Substantia nigra (tissue), 51 donors: ENCODE measurements at places on chromosomes 3 and 15.
A peak's percentile ranks its signal among the peaks of the same experiment; 100 is the strongest.

- DNase-seq = no peak
Measured at GRCh38 chr3:45990181-45990580, 5.4 kb downstream of the FYCO1 start.

- no peak for DNase-seq
Measured at GRCh38 chr3:108388136-108389132, 92.1 kb downstream of the HHLA2 start.

DNA sequence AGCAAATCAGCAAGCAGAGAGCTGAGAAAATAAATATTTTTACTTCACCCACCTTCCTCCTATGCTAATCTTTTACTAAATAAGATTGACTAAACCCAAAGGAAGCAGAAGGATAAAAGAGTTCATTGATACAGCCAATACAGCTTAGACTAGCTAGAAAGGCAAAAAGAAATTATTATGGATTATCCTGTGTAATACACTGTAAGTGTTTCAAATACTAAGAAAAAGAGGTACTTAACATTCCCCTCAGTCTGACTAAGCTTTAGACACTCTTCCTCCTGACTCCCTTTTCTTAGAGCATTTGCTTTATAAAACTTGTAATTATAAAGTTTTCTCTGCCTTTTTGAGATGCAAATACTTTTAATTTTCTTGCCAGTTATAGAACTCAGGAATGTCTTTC is 848.9 kb upstream of the CADM2 start:
- DNase-seq = no peak

GRCh38 chr3:84980456-84980855 is 21.7 kb downstream of the CADM2 start:
- DNase-seq = no peak

DNA sequence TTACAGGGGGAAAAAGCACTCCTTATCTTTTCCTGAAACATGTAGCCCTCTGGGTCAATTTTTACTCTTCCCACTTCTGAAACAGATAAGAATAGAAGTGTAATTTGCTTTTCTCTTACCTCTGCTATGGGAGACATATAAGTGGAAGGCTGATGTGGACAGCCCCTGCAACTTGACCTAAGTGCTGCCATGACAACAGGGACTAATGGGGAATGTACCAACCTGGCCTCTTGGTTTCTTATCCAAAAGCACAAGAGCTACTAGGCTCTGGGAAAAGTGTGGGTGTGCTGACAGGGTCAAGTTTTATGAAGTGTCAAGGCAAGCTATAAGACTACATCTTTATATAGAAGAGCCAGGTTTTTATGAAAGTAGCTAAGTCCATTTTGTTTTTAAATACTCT is 1246.5 kb downstream of the OTOL1 start:
- DNase-seq = no peak

- no peak for DNase-seq
Measured at GRCh38 chr3:136804141-136804540, 14.8 kb upstream of the SLC35G2 start.

GRCh38 chr3:12822725-12823373 is 18.5 kb downstream of the RPL32 start:
- no peak for DNase-seq

- DNase-seq = no peak
Measured at GRCh38 chr15:82788496-82788895, 17.4 kb downstream of the FSD2 start.

DNA sequence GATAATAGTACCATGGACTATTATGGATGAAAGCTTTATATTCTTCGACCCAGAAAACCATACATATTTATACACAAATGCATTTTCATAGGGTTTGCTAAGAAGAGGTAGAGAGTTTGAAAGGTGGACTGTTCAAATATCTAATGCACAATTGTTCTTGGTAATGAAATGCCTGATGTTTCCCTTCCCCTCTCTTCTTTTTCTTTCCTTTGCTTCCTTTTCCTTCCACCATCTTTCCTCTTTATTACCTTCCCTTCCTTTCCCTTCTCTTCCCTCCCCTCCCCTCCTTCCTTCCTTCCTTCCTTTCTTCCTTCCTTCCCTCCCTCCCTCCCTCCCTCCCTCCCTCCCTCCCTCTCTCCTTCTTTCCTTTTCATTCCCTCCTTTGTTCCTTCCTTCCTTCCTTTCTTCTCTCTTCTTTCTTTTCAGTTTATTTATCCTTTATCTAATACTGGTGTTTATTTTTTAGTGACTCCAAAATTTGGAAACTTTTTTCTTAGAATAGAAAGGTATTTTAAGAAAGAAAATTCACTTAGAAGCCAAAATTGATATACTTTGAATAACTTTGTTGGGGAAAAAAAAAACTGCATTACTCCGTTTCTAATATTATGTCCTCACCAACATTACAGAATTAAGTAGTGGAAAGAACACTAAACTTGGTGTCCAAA is 22.7 kb upstream of the PYDC2 start:
- DNase-seq = no peak

DNA sequence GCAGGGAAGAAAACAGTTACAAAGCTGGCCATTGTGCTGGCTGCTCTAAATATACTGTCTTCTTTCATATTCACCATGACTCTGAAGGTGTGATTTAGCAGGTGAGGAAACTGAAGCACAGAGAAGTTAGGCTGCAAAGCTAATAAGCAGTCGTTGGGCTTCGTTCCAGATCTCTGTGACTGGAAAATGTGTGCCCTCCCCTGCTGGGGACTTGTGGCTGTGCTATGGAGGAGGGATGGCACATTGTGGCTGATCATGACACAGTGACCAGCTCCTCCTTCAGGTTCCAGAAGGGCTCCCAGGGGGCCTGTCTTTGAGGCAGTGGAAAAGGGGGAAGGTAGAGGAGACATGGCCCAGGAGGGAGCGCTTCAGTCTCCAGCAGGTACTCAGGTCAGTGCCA is 19.2 kb downstream of the PXK start:
- DNase-seq = no peak

GRCh38 chr15:62649793-62650420 is 392.6 kb upstream of the TPM1 start:
- peak; percentile 13 for DNase-seq

GRCh38 chr3:86988235-86988634 is 2.7 kb downstream of the VGLL3 start:
- no peak for DNase-seq

DNA sequence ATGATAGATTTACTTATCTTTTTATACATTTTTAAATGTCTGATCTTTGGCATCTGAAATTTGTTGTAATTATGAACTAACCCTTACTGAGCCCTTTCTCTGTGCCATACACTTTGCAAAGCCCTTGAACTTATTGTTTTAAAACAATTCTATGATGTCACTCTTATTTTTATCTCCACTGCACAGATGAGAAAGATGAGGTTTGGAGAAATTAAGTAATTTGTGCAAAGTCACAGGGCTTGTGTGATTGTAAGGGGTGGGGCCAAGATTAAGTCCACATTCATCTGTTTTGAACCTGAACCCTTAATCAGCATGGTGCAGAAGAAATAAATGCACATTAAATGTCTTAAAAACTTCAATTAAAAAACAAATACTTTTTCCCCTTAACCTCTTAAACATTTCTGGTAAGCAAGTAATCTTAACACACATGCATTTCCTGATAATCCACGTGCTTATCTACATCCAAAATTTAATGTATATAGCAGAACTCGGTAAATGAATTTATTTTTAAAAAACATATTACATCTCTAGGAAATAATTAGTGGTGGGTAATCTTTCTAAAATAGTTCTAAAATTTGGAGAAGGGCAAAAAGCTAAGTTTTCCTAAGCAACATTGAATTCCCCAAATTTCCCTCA is 189.8 kb upstream of the TBC1D5 start:
- no peak for DNase-seq

DNA sequence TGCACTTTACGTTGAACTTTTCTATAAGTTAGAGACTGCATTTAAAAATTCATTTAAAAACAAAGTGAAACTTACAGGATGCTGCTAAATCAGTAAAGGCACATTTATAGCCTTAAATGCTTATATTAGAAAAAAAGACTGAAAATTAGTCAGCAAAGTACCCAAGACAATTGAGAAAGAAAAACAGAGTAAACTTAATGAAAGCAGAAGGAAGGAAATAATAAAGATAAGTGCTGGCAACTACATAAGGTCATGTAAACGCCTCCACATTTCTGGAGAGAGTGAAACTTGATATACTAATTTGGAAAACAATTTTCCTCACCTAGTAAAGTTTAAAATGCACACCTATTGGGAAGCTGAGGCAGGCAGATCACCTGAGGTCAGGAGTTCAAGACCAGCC is 58.2 kb upstream of the ACAN start:
- DNase-seq = no peak

DNA sequence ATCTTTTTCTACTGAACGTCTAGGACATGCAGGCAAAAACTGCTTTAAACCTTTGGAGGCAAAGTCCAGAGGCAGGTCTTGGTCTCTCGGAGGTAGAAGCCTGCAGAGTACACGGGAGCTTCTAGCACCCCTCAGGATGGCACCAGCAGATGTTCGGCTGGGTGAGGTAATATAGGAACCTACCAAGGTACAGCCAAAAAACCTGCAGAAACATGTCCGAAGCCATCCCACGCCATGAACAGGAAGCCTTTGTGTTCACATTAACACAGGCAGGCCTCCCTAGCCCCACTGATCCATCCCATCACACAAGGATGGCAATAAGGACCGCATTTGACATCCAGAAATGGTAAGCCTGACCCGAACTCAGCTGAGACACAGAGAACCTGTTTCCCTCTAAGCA is 157.9 kb upstream of the HES1 start:
- no peak for DNase-seq

- no peak for DNase-seq
Measured at GRCh38 chr3:60708191-60708975, 542.9 kb downstream of the FHIT start.

DNA sequence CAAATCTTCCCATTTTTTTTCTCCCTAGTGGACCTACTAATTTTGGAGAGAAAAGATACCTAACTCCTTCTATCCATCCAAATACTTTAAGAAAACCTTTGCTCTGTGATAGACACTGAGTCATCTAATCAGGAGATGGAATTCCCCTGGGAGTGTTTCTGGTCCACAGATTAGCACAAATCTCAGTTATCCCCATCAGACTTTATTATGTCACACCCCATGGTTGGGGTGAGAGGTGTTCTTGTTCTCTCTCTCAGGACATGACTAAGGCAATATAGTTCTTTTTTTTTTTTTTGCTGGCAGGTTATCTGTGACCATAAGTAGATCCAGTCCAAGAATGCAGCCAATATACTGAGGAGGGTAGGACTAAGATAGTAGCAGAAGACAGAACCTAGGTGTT is 15.8 kb downstream of the SLC9A9 start:
- no peak for DNase-seq

DNA sequence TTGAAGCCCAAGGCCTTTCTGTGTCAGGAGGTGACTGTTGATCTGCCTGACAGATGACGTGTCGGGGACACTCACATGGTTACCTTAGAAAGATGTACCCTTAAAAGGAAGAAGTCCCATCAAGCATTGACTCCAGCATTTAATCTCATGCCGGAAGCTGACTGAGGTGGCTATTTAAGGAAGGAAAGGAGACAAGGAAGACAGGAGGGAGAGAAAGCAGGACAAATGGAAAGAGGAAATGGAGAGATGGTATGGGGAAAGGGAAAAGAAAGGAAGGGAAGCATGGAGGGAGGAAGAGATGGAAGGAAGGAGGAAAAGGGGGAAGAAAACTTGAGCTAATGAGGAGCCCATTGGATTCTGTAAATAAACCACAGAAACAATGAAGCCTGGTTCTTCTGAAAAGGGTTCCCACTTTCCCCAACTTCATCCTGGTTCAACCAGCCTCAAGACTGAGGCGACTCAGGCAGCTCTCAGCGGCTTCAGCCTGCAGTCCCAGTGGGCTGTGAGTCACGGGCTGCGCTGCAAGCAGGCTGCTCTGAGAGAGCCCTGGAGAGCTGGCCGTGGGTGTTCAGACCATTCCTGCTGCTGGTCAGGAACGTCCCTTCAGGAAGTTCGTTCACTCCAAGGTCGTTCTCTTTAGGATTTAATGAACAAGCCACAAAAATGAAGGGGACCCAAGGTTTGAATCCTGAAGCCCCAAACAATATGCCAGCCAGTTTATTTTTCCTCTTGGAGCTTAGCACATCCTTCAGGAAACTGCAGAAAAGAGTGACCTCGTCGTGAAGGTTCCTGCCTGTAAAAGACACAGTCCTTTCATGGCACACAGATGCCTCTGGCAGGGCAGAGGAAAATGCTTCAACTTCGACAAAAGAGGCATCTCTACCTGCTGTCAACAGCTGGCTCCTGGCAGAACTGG is 69.6 kb upstream of the THBS1 start:
- no peak for DNase-seq

DNA sequence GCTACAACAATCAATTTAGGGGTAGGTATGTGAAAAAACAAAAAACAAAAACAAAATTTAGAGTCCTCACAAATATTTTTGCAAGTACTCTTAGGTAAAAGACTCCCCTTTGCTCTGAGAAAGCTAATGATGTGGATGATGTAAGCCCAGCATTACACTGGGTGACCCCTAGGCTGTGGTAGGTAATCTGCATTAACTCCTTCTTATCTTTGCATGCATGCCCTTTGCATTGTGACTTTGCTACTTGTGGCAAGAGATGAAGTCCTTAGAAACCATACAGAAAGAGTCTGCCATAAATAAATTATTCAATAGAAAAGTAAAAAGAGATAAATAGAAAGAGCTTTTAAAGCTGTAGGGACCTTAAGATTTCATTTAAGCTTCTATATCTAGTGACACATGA is 159.7 kb upstream of the MBNL1 start:
- no peak for DNase-seq

DNA sequence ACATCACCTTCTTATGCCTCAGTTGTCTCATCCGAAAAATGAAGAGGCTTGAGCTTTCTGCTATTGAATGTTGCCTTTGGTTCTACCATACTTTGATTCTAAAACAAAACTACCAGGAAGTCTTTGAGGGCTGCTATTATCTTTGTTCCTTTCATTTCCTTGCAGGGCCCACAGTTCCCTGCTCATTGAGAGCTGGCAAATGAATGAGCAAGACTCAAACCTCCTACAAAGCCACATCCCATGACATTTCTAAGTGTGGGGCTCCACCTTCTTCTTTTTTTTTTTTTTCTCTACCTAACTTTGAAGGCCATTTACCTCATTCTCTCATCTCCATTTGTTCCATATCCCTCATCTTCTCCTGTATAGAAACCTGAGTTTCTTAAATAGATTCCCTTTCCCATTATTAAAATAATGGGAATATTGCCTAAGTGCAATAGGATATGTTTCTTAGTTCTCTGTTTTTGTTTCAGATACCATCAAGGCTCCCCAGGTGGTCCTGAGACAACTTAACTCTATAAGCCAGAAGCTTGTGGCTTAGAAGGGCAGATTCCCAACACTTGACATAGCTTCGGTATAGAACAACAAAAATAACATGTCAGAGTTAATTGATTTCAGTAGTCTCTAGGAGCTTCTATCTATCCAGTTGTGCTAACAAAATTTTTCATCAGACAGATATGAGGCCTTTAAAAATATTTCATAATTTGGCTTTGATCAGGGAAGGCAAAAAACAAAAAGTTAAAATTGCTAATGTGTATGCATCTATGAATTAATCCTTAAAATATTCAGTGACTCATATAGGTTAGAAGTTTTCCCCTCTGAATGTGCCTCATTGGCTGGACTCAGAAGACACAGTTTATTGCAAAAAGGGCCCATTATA is 951.6 kb downstream of the TUSC7 start:
- no peak for DNase-seq

- DNase-seq = no peak
Measured at GRCh38 chr15:89243046-89243690, 611 bp upstream of the FANCI start.
